ENCODE measurements at places on chromosomes 2 and 18.

GRCh38 chr2:216021768-216022565, 8.6 kb upstream of the MREG start:
- DNase-seq, result no peak

DNA sequence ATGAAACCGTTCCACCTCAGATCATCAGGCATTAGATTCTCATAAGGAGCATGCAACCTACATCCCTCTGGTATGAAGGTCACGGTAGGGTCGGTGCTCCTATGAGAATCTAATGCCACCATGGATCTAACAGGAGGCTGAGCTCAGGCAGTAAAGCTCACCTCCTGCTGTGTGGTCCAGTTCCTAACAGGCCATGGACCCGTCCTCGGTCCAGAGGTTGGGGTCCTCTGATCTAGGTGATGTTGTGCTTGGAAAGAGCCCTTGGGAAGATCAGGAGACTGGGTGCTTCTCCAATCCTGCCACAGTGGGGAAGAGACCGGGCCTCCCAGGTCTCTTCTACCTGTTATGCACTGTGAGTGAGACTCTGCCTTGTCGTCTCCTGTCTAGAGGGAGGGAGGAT, 104.6 kb downstream of the ACKR3 start:
- no peak for DNase-seq

- no peak for DNase-seq
These were observed 12.5 kb downstream of the MSTN start for GRCh38 chr2:190050001-190050400.

DNA sequence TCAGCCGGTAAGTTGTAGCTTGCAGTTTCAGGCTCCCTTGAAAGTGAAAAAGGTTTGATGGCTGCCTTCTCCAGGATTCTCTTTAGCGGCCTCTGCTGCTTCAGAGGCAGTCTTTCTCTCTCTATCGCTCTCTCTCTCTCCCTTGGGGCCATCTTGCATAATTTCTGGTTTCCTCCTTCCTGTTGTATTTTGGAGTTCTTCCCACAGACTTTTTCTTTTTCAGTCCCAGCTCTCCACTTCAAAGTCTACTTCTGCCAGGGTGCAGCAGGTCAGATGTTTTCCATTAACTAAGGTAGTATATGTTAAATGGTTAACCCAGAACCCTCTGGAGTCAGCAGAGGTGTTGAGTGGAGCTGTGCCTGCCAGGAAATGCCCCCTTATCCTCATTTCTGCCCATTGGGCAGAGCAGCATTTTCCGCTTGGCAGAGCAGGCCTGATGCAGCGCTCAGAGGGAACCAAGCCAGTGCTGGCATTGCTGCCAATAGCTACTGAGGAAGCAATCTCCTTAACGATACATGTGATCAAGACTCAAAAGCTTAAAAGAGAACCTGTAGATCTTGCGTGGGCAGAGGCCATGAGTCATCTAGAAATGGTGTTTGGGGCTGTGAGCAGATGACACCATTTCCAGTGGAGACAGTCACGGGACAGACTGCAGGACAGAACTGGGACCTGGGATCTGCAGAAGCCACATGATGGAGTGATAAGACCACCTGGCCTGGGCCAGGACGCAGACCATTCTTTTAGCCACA, 20.8 kb downstream of the DBI start:
- no peak for DNase-seq

GRCh38 chr2:161170958-161171932, 11.0 kb downstream of the TANK start:
- no peak for DNase-seq

GRCh38 chr2:239803766-239804115, 221.4 kb downstream of the NDUFA10 start:
- no peak for DNase-seq

GRCh38 chr2:128364441-128364911, 45.8 kb upstream of the HS6ST1 start:
- no peak for DNase-seq

GRCh38 chr2:11556101-11556806, 22.4 kb downstream of the GREB1 start:
- DNase-seq, result no peak

DNA sequence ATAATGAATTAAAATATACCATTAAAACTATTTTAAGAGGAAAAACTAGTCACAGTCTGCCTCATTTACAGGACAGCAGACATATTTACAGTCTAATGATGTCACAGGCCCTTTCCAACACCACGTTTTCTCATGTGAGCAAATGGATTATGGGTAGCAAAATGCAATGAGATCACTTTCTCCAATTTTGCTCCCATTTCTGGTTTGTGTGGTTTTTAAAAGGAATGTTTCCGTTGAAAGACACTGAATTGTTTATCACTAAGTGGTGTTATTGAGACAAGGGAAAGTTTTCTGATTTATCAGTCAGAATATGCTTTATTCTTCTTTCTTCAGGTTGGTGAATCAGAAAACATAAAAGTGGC, 11.4 kb upstream of the NR4A2 start:
- DNase-seq, result no peak

DNA sequence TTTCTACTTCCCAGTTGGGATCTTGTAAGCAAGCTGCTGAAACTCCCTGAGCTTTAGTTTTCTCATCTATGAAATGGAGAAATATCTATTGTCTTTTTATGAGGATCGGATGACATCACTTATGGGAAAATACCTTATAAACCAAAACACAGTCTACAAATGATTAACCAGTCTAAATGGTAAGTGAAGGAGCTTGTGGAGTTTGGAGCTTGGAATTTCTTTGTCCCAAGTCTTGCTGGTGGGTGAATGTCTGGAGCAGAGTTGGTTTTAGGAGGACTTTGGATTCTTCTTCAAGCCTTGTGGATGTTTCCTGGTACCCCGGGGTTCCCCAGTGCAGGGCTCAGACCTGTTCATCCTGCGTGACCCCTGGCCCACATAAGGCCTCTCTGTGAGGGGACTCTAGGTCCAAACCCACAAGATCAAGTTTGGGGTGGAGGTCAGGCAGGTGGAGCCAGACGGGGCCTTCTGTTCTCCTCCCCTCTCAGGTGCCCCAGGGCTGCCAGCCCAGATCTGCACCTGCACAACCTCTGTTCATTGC, 43.2 kb downstream of the FOSL2 start:
- no peak for DNase-seq

GRCh38 chr2:21146638-21147037, 22.9 kb downstream of the TDRD15 start:
- no peak for DNase-seq

GRCh38 chr18:3268306-3268705, 6.4 kb downstream of the MYL12B start:
- no peak for DNase-seq

GRCh38 chr2:21772624-21773023, 648.9 kb downstream of the TDRD15 start:
- DNase-seq, result no peak

- DNase-seq, result no peak
These were observed 85.2 kb downstream of the GLI2 start for GRCh38 chr2:120820953-120821279.

DNA sequence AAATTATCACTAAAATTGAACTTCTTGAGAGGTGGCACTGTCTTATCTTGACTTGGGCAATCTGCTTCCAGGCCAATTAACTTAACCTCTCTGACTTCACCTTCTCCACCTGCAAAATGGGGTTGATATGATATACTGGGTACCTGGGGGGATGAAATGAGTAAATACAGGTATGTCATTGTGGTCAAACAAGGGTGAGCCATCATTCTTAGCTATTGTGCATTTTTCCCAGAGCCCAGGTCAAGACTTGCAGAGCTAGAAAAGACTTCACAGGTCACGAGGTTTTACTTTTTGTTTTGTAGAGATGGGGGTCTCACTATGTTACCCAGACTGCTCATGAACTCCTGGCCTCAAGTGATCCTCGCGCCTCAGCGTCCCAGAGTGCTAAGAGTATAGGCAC, 145.0 kb downstream of the PRKCE start:
- no peak for DNase-seq

DNA sequence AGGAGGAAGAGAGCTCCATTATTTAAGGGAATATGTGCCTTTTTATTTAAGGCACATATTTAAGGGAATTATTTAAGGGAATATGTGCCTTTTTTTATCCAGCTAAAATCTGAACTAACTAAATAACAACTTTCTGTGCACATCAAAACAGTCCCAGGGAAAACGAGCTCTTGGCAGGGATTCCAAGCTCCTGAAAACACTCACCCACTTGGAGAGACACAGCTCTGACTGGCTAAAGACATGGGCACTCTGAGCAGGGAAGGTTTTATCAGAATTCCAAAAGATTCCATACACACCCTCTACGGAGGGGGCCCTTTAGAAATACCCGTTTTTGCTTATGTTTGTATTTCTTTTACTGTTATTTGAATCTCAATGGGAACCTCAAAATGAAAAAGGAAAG, 181.0 kb downstream of the ZNF516 start:
- DNase-seq, result no peak

DNA sequence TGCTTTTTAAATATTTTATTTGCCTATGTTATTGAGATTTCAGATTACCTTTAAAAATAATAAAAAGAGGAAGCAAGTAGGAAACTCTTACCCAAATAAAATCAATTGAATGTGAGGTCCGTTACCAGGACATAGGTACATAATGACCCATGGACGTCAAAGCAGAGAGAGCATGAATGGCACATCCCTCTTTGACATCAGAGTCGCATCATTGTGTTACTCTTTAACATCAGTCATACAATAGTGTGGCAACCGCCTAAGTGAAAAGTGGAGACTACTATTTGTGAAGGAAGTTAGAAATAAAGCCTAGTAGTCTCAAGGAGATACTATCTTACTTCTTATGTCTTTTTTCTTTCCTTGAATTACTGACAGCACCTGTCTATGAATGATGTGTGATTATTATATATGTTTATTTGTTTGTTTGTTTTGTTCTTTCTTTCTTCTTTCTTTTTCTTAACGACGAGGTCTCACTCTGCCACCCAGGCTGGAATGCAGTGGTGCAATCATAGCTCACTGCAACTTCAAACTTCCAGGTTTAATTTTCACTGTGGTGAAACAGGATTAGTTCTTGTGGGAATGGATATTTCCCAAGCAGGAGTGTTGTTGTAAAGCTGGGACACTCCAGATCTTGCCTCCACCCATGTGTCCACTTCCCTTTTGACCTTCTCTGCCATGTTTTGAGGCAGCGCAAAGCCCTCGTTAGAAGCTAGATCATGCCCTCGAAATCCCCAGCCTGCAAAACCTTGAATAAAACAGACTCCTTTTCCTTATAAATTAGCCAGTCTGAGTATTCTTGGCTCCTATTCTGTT, 407.2 kb upstream of the NETO1 start:
- DNase-seq, result no peak

GRCh38 chr2:36525245-36525644, 72.7 kb downstream of the FEZ2 start:
- DNase-seq, result no peak

DNA sequence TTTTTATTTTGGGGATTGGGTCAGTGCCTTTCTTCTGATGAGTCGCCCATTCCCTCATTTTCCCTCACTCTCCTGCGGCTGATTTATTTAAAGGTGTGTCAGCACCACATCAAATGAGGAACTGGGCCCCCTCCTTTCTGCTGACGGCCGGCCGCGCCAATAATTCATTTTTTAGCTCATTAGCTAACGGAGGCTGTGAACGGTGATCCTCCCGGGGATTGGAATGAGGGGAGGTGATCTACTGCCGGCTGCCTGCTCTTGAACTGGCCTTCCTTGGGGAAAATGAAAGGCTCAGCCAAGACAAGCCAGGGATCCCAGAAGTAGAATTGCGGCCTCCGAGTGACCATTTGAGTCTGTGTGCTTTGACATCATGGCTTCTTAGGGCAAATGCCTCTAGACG, 54.2 kb downstream of the GBX2 start:
- no peak for DNase-seq

GRCh38 chr2:133884739-133885381, 316.6 kb upstream of the NCKAP5 start:
- DNase-seq, result no peak

DNA sequence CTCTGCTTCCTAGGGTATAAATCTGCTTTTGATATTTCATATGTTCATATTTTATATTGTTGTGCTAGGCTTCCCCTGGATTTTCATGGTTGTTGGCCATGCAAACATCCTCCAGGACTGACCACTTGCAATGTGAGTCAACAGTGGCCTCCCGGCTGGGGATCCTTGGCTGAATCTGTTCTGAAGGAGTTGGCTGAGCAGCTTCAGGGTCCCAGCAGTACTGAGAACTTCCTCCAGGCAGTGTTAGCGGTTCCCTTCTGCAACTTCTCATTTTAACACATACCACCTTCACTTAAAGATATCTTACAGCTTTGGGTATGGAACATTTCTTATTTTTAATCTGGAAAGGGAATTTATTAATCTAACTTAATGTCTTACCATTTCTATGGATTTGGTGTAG, 122.1 kb downstream of the DTNB start:
- no peak for DNase-seq

- no peak for DNase-seq
These were observed 327.6 kb downstream of the TDRD15 start for GRCh38 chr2:21451403-21451802.

- no peak for DNase-seq
These were observed 196.1 kb downstream of the MCFD2 start for GRCh38 chr2:46719487-46719886.

GRCh38 chr2:16031058-16031847, 90.9 kb downstream of the MYCN start:
- no peak for DNase-seq

GRCh38 chr2:231000211-231000904, 4.4 kb downstream of the SPATA3 start:
- DNase-seq, result no peak

- no peak for DNase-seq
These were observed 16.2 kb downstream of the HNMT start for GRCh38 chr2:137980459-137980858.

DNA sequence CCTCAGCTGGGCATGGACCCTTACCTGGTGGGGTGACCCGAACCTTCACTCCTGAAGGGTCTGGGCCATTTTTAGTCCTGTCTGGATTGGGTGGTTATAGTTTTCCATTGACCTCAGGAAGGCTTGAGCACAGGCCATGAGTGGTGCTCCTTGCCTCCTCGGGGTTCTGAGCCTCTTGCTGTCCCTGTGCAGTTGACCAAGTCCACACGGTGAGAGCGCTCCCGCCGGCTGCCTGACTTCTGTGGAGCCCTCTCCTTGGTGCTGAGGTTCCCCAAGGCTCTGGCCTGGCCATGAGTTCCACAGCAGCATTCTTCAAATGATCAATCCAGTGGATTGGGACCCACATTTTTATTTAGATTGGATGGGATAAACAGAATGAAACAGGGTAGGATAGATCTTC, 159.5 kb downstream of the SEPTIN10 start:
- no peak for DNase-seq

Data from GM12892 (cell line).